ENCODE measurements at places on chromosomes 11 and 22.
A peak's percentile ranks its signal among the peaks of the same experiment; 100 is the strongest.

DNA sequence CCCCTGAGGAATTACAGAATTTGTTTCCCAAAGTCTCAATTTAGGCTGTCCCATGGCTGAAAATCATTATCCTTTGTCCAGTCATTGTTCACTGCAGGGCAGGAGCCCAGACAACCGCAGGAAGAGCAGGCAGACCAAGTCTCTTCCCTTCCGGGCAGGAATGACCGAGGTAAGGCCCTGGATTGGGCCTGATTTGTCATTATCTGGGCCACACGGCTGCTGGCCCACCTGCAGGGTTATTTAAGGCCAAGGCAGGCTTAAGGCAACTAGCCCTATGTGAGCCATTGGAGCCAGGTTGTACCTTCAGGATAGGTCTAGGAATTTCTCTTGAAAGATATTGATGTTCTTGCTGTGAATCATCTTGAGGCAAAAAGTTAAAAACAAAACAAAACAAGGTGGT, 9.7 kb upstream of the IL10RA start:
- DNase-seq = no peak

- DNase-seq = peak; percentile 85
These were observed 3.7 kb upstream of the DPF2 start for GRCh38 chr11:65329944-65330403.

- peak; percentile 62 for DNase-seq
These were observed 18.1 kb upstream of the JAM3 start for GRCh38 chr11:134050541-134051383.

GRCh38 chr11:122405547-122406341, 249.8 kb upstream of the UBASH3B start:
- no peak for DNase-seq

GRCh38 chr11:130103296-130103814, 33.7 kb downstream of the APLP2 start:
- DNase-seq = no peak

- no peak for DNase-seq
These were observed 10.2 kb upstream of the CLNS1A start for GRCh38 chr11:77647654-77648305.

DNA sequence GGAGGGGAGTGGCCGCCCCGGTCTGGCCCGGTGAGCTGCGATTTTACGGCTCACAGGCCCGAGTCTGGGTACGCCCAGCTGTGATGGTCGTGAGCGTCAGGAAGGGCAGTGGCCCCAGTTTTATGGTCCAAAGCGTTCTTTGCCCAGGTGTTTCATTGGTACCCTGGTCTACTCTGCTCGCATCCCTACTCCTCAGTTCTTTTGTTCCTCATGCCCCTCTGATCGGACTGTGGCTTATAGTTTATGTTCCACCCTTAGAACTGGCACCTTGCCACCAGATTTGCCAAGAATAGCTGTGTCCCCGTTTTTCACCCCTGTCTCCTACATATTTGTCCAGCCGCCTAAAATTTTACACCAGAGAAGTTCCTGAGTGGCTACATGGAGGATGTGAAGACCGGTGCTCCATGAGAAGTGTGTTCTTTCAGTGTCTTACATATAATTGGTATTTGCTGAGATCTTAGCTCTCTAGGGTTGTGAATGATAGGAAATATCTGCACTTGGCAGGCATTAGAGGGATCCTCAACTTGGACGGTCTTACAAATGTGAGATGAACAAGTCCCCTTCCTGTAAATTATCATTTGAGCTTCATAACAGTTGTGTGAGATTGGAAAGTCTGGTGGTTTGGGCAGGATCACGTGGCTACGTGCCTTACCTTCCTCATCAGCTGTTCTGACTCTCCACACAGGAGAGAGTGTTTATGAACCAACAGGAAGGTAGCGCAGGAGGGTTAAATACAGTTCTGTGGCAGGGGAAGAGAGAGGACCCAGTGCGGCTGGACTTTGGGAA, 1.1 kb downstream of the PANX1 start:
- no peak for DNase-seq

- no peak for DNase-seq
These were observed 6.8 kb upstream of the PIM3 start for GRCh38 chr22:49953680-49954344.
